Stimulated activated CD4-positive, alpha-beta T cell treated with anti-CD3 and anti-CD28 coated beads, Interleukin-1b, Interleukin-23, amount 100 ng/mL, for 1 hour (primary cell): ENCODE measurements at places on chromosomes 5 and 9.

GRCh38 chr9:13139641-13140171 is 139.8 kb downstream of the MPDZ start:
- DNase-seq: no peak

- no peak for DNase-seq
Observed at GRCh38 chr5:8905021-8905420, 640.9 kb downstream of the SEMA5A start.

- no peak for DNase-seq
Observed at GRCh38 chr5:32991421-32991815, 280.3 kb downstream of the NPR3 start.

GRCh38 chr9:137189297-137190295 is 1.1 kb downstream of the SSNA1 start:
- DNase-seq: no peak

- peak; percentile 81 for DNase-seq
Observed at GRCh38 chr5:176537554-176538229, 490 bp upstream of the RNF44 start.

- no peak for DNase-seq
Observed at GRCh38 chr9:121921444-121921843, 171.7 kb downstream of the TTLL11 start.

DNA sequence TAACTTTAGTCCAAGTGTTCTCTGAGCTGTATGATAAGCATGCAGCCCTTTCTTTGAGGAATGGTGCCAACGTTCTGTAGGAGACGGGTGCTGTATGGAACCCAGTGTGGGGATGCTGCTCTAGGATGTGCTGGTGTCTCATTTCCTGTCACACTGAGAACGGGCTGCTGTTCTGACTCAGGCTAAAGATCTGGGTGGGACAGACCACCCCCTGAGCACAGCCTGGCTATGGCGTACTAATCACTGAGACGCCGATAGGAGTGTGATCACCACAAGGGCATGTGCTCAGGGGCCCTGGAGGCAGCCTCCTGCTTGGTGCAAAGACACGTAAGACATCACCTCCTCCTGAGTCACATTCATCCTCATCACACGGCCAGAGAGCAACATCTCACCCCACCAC is 240.4 kb downstream of the IRX2 start:
- DNase-seq: no peak

GRCh38 chr9:76032797-76033373 is 142.4 kb downstream of the PCSK5 start:
- DNase-seq: no peak

- DNase-seq: no peak
Observed at GRCh38 chr5:102223542-102224477, 72.3 kb downstream of the SLCO4C1 start.
